ENCODE measurements at places on chromosomes 6 and 20.

DNA sequence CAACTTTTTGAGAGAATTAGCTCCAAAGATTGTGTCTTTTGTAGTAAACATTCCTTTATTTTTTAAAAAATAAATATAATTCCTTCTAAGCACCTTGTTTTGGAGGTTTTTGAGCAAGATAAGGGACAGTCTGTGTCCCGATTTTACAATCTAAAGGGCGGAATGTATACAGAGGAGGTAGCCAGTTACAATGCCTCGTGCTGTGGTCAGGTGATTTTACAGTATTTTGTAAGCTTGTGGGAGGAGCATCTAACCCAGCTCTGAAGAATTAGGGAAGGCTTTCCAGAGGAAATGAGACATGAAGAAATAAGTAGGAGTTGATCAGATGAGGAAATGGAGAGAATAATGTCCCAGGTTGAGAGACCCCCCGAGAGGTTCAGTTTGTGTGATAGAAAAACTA is 1.3 kb downstream of the HINT3 start:
- DNase-seq, result no peak

- no peak for DNase-seq
These were observed 9.1 kb downstream of the MAPK13 start for GRCh38 chr6:36139431-36139830.

- no peak for DNase-seq
These were observed 53.8 kb upstream of the CD83 start for GRCh38 chr6:14063756-14064155.

- DNase-seq, result peak; percentile 54
These were observed 12.8 kb upstream of the ELOVL5 start for GRCh38 chr6:53361549-53362031.

DNA sequence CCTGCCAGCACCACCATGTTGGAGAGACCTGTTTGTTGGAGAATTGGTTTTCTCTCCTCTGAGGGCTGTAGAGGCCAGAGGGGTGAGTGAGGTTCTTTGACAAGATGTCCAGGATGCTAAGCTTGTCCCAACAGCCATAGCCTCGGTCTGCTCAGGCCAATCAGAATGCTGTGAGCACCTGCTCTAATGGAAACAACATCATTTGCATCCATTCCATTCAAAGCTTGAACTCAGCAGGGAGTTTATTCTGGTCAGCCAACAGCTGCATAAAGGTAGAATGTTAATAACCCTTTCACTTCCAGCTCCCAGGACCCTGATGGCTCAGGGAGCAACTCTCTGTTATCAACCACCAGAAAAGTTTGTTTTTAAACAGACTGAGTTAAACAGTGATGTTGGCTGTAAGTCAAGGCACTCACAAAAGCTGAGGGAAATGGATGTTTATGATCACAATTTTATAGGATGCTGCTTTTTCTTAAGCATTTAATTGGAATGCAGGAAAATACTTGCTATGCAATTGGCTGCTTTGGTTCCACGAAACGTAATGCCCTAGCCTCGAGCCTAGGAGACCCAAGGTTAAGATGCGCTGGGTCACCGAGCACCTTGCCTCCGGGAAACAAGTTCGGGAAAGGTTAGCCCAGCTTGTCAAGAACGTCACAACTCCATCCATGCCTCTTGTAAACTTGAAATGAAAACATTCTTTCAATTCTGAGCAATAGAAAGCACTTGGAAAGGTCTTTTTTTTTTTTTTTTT is 155.2 kb downstream of the NFATC2 start:
- DNase-seq, result no peak

- no peak for DNase-seq
These were observed 2.9 kb downstream of the STAU1 start for GRCh38 chr20:49185071-49185761.

- no peak for DNase-seq
These were observed 120.5 kb downstream of the KIF13A start for GRCh38 chr6:17866876-17867444.

All from activated T-cell treated with anti-CD3 and anti-CD28 coated beads, Interleukin-2, amount 50 U/mL, for 24 hours (primary cell).